ENCODE measurements at places on chromosomes 1 and 21.
A peak's percentile ranks its signal among the peaks of the same experiment; 100 is the strongest.

DNA sequence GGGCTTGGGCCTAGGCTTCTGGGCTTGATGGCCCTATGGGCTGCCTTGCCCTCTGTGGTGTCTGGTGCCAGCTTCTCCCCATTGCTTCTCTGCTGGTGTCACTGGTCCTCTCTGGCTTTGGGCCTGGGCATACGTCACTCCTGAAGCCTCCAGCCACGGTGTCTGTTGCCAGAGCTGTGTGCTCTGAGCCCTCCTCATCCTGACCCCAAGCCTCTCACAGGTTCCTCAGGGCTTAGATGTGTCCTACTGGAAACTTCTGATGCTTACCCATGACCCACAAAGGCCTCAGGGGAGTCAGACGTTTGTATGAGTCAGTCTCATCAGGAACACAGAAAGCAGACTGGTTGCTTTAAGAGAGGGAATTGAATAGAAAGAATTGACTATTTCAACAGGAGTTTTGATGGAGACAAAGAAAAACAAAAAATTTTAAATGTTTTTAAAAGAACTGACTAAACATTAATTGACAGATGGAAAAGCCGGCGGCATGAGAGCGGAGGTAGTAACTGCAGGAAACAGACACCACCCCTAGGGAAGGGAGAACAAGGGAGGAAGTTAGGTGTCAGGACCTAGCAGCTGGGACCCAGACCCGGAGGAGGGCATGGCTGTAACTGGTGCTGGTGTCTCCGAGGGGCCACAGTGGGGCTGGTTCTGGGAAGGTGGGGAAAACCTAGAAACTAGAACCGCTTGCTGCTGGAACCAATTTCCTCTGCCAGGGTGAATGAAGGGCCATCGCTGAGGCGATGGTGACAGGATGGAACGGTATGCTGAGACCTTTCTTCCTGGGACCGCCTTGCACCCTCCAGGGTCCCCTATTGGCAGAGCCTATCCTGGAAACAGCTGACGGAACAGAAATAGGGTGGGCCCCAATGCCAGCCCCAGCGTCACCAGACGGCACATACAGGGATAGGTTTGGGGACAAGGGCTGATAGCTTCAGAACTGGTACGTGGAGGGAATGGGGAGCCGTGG, 40.0 kb upstream of the CITED4 start:
- DNase-seq, result peak; percentile 68

- DNase-seq, result no peak
These were observed 9.9 kb upstream of the RD3 start for GRCh38 chr1:211501711-211502400.

- DNase-seq, result no peak
These were observed 205.7 kb upstream of the SAMSN1 start for GRCh38 chr21:14751602-14752344.

GRCh38 chr1:199042193-199042592, 403.4 kb downstream of the PTPRC start:
- DNase-seq, result no peak

GRCh38 chr1:175155936-175156335, 36.6 kb downstream of the KIAA0040 start:
- no peak for DNase-seq

DNA sequence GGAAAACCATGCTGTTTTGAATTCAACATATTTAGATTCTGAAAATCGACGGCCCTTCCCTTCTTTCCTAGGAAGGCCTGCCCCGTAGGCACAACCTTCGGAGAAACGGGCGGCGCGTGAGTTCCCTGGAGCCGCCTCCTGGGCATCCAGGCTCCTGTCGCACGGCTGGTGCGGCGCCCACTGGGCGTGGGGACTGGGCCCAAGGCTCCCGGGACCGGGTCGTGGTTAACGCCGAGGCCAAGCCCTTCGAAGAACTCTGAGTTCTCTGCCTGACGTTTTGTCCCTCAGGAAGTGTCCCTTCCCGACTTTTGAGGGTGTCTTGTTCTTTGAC, 19.2 kb upstream of the TBX15 start:
- DNase-seq, result no peak

- DNase-seq, result no peak
These were observed 132.9 kb upstream of the RAB4A start for GRCh38 chr1:229138058-229138457.

DNA sequence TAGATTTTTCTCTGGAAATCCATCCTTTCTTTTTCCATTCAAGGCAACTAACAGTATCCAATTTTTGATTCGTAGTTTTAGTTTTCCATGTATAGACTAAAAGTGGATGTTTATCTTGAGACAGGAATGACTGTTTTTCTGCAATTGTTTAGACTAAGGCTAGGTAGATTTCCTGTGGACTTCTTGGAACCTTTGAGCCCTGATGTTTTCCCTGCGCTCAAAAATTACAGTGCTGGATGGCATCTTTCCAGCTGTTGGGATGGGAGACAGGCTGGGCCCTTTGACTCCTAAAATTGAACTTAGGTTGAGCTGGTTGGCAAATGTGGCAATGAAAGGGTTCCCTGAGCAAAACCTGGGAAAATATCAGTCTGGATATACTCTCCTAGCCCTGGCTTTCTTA, 180.4 kb downstream of the DHRS3 start:
- no peak for DNase-seq

- no peak for DNase-seq
These were observed 676.6 kb downstream of the USP25 start for GRCh38 chr21:16406355-16406754.

GRCh38 chr1:155324717-155325602, 4.3 kb downstream of the RUSC1 start:
- peak; percentile 40 for DNase-seq

DNA sequence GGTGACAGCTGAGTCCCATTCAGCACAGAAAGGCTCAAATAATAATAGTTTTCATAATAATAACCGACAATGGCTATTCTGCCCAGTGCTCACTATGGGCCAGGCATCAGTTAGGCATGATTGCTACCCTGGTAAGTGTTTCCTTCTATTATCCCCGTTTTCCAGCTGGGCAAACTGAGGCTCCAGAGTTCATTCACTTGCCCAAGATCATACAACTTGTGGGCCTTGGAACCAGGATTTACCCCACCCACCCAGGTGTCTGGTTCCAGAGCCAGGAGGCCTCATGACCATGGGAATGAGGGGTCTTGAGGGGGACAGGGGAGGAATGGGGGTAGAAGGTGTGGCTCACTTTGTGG, 518 bp downstream of the PLOD1 start:
- DNase-seq, result no peak

DNA sequence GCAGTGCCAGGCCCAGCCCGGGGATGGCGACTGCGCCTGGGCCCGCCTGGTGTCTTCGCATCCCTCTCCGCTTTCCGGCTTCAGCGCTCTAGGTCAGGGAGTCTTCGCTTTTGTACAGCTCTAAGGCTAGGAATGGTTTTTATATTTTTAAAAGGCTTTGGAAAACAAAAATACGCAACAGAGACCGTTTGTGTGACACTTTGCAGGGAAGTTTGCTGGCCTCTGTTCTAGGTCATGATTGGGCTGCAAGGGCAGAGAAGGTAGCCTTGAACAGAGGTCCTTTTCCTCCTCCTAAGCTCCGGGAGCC, 719 bp downstream of the SOD1 start:
- no peak for DNase-seq

GRCh38 chr21:37749132-37749531, 167.1 kb downstream of the KCNJ6 start:
- DNase-seq, result no peak

- no peak for DNase-seq
These were observed 57.4 kb upstream of the AJAP1 start for GRCh38 chr1:4597020-4597419.

DNA sequence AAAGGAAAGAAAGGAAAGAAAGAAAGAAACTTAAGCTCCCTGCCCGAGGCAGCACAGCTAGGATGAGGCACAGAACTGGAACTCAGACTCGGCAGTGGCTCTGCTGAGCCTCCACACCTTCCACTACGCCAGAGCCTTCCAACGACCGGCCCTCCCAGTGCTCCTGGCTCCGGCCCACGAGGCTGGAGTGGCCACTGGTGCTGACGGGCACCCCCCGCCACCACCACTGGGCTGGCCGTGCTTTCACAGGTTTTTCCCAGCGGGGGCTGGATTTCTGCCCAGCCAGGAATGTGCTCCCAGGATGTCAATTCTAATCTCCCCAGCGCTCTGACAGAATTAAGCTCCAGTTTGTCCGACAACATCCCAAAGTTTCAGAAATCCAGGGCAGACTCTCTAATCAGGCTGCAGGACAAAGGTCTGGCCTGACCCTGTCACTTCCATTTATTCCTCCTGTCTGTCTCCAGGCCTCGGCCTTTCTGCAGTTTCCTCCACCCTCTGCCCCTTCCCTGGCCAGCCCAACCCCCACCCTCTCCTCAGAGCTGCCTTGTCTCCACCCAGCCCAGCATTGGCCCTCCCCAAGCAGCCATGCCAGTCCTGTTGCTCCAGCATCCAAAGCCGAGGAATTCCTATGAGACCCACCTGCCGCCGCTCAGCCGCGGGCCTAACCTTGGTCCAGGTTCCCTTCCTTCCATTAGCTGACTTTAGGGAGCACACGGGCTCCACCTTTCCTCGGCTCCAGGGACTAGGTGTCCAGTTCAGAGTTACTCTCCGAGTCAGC, 81.9 kb downstream of the CASZ1 start:
- DNase-seq, result no peak

DNA sequence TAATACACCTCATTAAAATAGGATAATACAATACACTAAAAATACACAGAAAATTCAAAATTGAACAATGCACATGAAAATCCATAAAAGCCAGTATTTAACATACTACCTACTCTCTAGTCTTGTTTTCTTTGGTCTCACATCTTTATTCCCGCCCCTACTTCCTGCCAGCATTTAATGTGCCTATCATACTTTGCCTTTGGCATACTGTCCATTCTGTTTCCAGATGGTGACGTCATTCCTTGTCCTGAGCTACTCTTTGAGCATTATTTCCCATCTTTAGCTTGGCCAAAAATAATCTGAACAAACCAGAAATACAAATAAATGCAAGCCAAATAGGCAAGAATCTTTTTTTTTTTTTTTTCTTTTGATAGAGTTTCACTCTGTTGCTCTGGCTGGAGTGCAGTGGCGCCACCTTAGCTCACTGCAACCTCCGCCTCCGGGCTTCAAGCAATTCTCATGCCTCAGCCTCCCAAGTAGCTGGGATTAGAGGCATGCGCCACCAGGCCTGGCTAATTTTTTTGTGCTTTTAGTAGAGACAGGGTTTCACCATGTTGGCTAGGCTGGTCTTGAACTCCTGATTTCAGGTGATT, 4.4 kb downstream of the HFM1 start:
- DNase-seq, result no peak

GRCh38 chr1:74652711-74653139, 20.9 kb downstream of the ERICH3 start:
- DNase-seq, result peak; percentile 96

GRCh38 chr21:45278156-45278911, 9.4 kb downstream of the POFUT2 start:
- DNase-seq, result no peak

- DNase-seq, result no peak
These were observed 159.0 kb upstream of the CD34 start for GRCh38 chr1:208069908-208070307.

DNA sequence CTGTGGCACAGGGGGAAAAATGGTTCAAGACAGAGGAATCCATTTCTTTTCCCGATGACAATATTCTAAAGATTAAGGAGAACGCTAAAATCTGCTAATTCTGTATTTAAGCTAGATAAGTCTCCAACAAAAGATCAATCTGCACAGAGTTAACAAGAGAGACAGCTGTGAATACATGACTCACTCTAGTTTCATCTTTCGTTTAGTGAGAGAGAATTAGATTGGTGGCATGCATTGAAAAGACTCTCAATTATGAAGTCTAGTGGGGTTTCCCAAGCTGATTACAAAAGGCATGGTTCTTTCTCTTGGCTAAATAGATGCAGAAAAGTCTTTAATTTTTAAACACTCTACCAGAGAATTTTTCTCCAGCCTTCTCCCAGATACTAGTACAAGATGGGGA, 34.4 kb downstream of the CAPN9 start:
- DNase-seq, result no peak
